Activated naive CD4-positive, alpha-beta T cell treated with Interleukin-2 at 50 U/mL for 16 hours (primary cell): ENCODE measurements at places on chromosomes 5 and 9.

DNA sequence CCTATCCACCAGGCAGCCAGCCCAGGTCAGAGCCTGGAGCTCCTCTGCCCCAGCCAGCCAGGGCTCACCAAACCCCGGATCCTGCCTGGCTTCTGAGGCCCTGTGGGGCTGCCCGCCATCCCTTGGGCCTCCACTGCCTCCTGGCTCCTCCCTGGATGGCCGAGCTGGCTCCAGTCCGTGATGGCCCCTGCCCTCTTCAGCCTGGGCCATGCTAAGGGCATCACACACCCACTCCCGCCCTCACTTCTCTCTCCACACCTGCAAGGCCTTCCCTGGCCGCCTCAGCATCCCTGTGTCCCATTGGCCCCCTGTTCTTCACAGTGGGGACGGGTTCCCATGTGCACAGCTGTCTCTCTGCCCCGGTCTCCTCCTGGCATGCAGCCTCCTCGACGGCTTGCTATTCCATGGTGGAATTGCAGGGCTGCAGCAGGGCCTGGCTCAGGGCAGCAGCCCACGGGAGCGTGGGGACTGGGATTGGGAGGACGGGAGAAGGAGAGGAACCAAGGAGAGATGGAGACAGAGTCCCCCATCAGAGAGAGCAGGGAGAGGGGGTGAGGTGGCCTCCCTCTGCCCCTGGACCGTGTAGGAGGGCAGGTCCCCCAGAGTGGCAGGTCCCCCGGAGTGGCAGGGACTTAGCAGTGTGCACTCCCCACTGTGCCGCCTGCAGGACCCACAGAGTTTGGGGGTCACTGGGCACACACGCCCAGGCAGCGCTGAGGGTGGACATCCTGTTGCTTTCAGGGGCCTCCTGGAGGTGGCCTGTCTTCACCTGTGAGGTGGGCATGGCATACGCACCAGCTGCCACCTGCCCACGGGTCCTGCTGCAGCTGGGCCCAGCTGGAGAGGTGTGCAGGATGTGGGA, 16.7 kb upstream of the RNU6ATAC start:
- DNase-seq, result no peak

GRCh38 chr5:149002761-149003689, 59.8 kb downstream of the SH3TC2 start:
- DNase-seq, result no peak

DNA sequence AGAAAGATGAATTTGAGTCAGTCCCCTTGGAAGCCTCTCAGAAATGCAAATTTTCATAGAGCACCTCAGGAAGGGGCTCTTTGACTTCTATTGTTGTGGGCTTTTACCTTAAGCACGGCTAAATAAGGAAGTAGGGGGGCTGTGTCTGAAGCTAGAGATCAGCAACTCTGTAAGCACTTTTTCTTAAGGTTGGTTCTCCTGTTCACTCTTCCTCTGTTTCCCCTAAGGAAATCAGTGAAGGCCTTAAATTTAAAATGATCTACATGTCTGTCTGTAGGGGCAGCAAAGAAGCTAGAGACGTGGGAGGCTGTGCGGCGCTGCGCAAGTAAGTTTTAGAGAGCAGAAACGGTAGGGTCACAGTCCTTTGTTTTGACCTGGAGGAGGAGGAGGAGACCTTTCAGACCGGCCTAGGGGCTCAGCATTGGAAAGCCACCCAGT, 1.2 kb upstream of the CDC14B start:
- no peak for DNase-seq

DNA sequence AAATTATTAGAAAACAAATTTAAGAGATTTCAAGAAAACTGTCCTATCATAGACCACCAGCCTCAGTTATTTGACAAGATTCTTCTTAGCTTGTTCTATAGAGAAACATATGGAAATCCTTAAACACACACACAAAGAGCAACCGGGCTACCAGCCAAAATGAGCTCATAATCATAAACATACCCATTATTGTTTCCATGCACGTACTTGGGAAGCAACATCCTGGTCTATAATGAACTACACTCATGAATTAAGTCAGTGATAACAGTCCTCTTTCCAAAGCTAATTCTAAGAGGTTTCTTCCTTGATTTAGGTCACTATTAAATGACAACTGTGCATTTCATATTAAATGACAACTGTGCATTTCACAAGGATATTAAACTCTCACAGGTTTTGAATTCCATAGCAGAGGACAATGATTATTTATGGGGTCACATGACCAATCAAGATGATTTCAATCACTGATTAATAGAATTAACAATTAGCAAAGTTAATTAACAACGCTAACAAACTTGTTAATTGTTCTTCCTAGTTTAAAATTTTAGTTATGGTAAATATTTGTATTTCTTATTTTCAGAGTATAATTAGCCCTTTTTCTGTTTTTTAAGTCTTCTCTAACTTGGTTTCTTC, 77.0 kb downstream of the OXCT1 start:
- DNase-seq, result no peak

GRCh38 chr9:114400772-114401171, 13.0 kb upstream of the AKNA start:
- no peak for DNase-seq

DNA sequence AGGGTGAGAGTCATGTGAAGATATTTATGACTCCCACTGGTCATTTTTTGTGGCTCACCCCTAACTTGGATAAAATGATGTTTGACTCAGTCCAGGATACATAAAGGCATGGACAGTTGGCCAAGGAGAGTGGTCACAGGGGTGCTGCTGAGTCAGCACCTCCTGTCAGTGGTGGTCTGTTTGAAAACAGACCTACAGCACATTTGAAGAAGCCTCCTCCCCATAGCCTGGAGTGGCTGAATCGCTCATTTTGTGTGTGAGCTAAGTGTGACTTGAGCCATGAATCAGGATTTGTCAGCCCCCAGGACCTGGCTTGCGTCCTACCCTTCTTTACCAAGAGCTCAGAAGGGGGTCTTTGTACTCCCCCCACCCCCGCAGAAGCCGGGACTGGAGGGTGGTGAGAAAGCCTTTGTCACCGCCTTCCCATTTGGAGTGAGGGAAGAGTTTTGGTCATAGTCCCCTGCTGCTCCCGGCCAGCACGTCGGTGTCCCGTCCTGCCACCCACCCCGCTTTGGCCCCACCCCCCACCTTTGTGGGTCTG, 35.6 kb downstream of the TRIO start:
- DNase-seq, result no peak

DNA sequence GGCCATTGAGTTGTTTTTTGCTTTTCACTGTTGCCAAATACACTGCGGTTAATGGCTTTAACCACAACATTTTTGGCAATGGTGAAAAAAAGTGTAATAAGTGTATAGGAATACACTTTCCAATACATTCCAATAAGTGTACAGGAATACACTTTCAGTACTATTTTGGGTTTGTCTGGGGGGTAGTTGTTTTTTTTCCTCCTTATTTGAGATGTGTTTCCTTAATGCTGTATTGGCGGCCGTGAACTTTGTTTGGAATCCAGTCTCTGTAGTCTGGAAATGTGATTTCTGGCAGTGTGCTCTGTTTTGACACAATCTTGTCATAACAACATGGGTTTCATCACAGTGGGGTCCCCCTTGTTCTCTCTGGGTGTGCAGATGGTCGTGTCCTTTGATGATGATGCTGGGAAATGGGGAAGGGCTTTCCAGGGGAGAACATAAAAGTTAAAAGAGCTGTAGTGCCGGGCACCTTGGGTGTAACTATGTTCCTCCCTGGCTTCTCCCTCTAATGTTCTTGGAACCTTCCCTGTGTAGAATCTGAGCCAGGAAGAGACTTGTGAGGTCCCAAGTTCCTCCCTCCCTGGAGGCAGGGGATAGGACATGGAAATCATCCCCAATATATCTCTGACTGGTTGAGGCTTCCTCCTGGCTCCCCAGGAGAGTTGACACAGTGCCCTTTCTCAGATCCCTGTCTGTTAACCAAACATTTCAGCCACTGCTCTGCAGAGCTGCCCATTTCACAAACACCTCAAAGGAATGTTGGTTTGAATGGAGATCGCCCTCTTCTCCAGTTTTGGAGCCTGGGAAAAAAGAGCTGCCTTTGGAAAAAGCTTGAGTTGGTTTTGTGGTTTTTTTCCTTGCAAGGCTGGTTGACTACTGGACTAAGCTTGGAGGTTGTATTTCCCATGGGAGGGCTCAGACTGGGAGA, 44.8 kb downstream of the RCL1 start:
- DNase-seq, result no peak

GRCh38 chr5:149160291-149160787, 19.0 kb downstream of the ABLIM3 start:
- no peak for DNase-seq

GRCh38 chr5:83764101-83764500, 43.4 kb upstream of the HAPLN1 start:
- no peak for DNase-seq

- no peak for DNase-seq
Measured at GRCh38 chr5:138282920-138283742, 8.7 kb upstream of the GFRA3 start.

- DNase-seq, result no peak
Measured at GRCh38 chr5:171661143-171661542, 124.5 kb upstream of the SMIM23 start.

DNA sequence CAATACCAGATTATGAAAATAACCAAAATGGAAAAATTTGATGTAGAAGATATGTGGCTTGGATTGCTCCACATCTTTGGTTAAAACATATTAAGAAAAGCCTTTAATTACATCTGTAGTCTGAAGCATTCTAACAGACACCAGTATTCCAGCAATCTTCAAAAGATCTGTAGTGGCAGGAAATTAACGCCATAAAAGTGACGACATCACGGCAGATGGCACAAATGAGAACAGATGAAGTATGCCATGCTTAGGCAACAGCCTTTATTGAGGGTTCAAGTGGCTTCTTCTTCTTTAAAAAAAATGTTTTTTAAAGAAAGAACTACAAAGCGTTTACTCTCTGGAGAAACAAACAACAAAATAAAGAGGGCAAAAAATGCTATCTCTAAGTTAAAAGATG, 164.2 kb downstream of the MEF2C start:
- no peak for DNase-seq

DNA sequence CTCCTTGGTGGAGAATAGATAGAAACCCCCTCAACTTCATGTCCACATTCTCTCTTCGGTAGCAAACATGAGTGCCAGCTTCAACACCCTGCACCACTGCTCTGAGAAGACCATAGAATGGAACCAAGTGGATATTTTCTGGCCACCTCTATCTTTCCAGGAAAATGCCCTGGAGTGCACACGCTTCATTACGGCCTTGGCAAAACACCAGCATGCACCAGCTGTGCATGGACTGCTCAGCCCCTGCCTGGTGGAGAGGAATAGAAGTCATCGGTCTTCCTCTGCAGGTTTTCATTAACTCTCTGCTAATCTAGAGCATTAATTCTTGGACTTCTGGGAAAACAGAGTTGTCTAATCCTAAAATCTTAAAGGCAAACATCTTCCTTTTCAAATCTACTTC, 211.6 kb upstream of the TMEM161B start:
- DNase-seq, result no peak
